ENCODE measurements at places on chromosomes 5 and 9.

GRCh38 chr9:19568946-19569345 lies 160.1 kb downstream of the ACER2 start:
- DNase-seq = no peak
- H3K27me3 ChIP-seq = peaks cover 3% of the 10 kb centered on the region
- no peak overlapping the region for H3K4me3 ChIP-seq
- H3K36me3 ChIP-seq = no peaks in the 10 kb centered on the region

DNA sequence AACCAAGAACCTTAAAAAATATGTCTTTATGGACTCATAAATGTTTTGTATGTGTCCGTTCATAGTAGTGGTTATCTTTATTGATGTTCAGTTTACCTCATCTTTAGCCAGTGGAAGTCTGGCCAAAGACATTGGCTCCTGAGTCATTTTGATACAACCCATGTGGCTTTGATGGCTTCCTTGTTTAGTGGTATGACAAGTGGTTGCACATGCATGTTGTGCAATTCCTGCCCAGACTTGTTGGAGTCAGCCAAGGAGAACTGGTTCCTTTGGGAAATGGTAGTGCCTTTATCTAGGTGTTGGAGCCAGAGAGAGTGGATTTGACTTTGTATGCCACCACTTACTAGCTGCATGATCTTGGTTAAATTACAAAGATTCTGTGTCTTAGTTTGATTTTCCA lies 94.3 kb downstream of the RPS23 start:
- H3K4me3 ChIP-seq = no peak overlapping the region
- no peaks in the 10 kb centered on the region for H3K27me3 ChIP-seq
- no peak overlapping the region for H3K27ac ChIP-seq

- no peak overlapping the region for H3K27ac ChIP-seq
- no peaks in the 10 kb centered on the region for H3K27me3 ChIP-seq
- peaks cover 34% of the 10 kb centered on the region for H3K4me1 ChIP-seq
- H3K4me3 ChIP-seq = peak overlapping the region; percentile 75
Observed at GRCh38 chr5:36244076-36244475, 2.4 kb upstream of the NADK2 start.

DNA sequence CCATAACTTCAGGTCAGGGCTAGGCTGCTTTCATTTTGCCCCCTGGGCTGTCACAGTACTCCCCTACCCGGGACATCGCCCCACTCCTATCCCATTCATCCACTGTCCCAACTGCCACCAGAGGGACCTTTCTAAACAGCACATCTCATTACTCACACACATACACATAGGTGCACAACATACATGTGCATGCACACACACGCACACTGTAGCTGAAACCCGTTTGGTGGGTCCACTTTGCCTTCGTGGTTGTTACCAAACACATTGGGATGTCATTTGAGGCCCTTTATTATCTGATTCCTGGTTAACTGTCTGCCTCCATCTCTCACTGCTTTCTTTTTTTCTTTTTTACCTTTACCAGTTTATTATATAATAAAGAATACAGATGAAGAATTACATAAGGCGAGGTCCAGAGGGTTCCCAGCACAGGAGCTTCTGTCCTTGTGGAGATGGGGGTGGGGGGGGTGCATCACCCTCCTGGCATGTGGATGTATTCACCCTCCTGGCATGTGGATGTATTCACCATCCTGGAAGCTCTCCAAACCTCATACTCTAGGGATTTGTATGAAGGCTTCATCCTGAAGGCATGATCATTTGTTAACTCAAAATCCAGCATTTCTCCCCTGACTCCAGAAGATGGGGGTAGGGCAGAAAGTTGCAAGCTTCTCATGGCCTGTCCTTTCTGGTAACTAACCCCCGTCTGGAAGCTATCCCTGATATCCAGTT lies 186.0 kb downstream of the GOLPH3 start:
- H3K4me3 ChIP-seq = no peak overlapping the region
- H3K4me1 ChIP-seq = no peaks in the 10 kb centered on the region
- H3K27ac ChIP-seq = no peak overlapping the region
- no peaks in the 10 kb centered on the region for H3K36me3 ChIP-seq

All from activated CD4-positive, alpha-beta T cell treated with anti-CD3 and anti-CD28 coated beads for 36 hours (primary cell).